DMS 273 treated with DMSO at 0.1 percent for 48 hours (cell line): ENCODE measurements at places on chromosomes 7 and 10.
A peak's percentile ranks its signal among the peaks of the same experiment; 100 is the strongest.

GRCh38 chr7:106354822-106355221 lies 70.0 kb upstream of the NAMPT start:
- DNase-seq, result no peak

- no peak for DNase-seq
Measured at GRCh38 chr10:114502074-114502473, 97.8 kb upstream of the AFAP1L2 start.

GRCh38 chr10:33249659-33250345 lies 84.7 kb downstream of the NRP1 start:
- DNase-seq, result no peak

DNA sequence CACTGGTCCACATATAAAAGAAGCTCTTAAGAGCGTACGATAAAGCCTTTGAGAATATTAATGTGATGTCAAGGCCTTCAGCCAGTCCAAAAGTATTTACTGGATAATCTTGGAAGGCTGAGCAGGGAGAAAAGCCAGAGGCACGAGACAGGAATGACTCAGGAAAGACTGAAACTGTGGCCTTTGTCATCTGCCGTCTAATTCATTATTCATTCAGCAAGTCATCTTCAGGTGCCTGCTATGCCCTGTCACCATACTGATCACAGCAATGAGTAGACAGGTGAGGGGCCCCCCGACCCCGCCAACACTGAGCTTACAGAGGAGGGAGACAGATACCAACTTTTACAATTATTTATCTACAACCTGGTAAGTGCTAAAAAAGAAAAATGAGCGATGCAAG lies 78.9 kb downstream of the VOPP1 start:
- no peak for DNase-seq

- no peak for DNase-seq
Measured at GRCh38 chr7:156151078-156151477, 338.8 kb upstream of the SHH start.

- no peak for DNase-seq
Measured at GRCh38 chr10:117112220-117112619, 25.9 kb downstream of the VAX1 start.

- peak; percentile 19 for DNase-seq
Measured at GRCh38 chr7:113289140-113289740, 170.9 kb upstream of the SMIM30 start.

GRCh38 chr7:151005566-151005965 lies 14.7 kb downstream of the NOS3 start:
- DNase-seq, result no peak

- peak; percentile 34 for DNase-seq
Measured at GRCh38 chr7:18345641-18346234, 149.8 kb upstream of the HDAC9 start.

DNA sequence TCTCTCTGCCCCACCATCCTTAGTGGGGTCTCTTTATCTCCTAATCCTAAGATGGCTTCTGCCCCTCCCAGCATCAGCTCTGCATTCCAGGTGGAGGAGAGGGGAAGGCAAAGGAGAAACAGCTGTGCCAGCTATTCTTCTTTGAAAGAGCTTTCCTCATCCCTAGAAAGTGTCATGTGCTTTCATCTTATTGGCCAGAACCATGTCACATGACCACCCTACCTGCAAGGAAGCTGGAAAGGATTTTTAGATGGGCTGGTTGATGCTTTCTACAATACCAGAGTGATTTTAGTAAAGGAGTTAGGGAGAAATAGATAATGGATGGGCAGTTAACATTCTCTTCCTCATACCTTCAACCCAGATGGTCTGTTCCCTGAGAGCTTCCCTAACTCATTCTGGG lies 141.1 kb downstream of the INSYN2A start:
- DNase-seq, result no peak

DNA sequence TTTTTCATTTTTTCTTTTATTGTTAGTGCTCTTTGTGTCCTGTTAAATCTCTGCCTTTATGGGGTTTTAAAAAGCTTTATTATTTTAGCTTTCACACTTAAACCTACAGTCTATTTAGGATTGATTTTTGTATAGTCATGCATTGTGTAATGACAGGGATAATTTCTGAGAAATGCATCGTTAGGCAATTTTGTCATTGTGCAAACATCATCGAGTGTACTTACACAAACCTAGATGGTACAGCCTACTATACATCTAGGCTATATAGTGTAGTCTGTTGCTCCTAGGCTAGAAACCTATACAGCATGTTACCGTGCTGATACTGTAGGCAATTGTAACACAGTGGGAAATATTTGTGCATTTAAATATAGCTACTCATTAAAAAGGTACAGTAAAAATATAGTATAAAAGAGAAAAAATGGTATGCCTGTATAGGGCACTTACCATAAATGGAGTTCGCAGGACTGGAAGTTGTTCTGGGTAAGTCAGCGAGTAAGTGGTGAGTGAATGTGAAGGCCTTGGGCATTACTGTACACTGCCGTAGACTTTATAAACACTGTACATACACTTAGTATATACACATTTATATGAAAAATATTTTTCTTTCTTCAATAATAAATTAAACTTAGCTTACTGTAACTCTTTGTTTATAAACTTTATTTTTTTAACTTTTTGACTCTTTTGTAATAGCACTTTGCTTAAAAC lies 16.0 kb downstream of the UBE2D1 start:
- no peak for DNase-seq

DNA sequence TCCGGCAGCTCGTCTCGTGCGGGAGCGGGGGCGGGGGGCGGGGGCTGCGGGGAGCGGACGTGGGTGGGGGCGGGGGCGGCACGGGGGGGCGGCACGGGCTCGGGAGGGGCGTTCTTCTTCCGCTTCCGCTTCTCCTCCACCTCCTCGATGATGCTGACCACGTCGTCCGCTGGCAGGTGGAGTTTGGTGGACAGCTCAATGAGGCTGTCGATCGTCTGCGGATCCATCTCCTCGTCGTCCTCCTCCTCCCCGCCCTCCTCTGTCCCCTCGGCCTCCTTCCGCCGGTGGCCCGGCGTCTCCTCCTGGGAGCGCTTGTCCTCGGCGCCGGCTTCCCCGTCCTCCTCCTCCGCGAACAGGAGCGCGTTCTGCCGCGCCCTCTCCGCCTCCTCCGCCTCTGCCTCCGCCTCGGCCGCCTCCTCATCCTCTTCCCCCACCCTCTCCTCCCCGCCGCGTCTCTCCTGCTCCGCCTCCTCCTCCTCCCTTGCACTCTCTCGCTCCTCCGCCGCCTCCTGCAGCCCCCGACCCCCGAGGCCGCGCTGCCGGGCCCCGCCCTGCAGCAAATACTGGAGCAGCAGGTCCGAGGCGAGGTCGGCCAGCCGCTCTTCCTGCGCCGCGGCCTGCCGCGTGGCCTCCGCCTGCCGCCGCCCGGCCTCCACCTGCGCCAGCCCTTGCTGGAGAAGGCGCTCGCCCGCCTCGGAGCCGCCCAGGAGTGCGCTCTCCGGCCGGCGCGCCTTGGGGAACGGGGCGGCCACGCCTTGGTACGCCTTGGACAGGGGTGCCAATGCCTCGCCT lies 1.9 kb downstream of the VGF start:
- no peak for DNase-seq

- DNase-seq, result no peak
Measured at GRCh38 chr7:2796358-2797352, 47.5 kb downstream of the GNA12 start.

GRCh38 chr10:122373108-122373507 lies 1.4 kb upstream of the PLEKHA1 start:
- no peak for DNase-seq

- DNase-seq, result no peak
Measured at GRCh38 chr10:86846088-86846487, 89.7 kb downstream of the BMPR1A start.

- no peak for DNase-seq
Measured at GRCh38 chr10:128377988-128378387, 251.8 kb upstream of the MKI67 start.

DNA sequence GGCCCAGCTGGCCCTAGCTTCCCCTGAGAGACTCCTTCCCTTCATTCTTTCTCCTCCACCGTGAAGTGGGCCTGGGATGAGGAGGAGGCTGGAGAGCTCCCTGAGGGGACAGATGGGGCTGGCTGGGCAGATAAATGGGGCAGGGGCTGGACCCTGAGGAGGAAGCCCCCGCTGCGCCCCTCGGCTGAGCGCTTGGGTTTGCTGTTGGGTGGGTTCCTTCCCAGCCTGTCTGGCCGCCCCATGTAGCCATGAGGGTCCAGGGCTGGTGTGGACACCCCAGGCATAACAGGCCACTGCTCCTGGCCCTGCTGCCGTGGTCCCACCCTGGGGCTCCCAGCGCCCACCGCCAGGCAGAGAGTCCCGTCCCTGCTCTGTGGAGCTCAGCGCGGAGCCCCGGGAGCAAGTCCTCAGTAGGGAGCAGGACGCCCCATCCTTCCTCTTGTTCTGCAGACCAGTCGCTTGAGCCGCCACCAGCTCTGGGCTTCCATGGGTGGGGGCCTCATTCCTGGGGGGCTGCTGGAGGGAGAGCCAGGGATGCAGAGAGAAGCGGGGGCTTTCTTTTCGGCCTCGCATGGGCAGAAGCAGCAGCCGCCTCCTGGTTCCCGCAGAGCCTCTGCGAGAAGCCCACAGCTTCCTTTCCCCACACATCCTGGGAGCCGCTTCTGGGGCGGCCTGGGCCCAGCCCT lies 266.4 kb upstream of the TCERG1L start:
- no peak for DNase-seq

- no peak for DNase-seq
Measured at GRCh38 chr10:23391821-23392220, 47.1 kb upstream of the OTUD1 start.

DNA sequence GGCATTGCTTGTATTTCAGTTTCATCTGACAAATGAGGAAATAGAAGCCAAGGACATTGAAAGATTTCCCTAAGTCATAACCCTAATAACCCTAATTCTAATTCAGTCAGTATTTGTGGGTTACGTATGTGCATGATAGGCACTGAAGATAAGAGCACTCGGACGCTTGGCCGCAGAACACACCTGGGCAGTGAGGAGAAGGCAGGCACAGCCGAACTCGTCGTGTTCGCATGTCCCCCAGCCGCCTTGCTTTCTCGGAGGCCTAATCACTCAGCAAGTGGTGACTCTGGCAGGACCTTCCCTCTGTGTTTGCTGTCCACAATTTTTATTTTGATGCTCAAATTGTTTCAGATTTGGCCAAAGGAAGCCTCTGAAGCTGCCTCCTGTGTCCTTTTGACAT lies 23.7 kb downstream of the HKDC1 start:
- DNase-seq, result no peak

GRCh38 chr7:90723866-90724265 lies 127.7 kb downstream of the CDK14 start:
- no peak for DNase-seq

GRCh38 chr7:128456255-128456725 lies 612 bp downstream of the HILPDA start:
- no peak for DNase-seq
